ENCODE measurements at places on chromosomes 7 and 10.

- DNase-seq: no peak
Observed at GRCh38 chr10:70476249-70477035, 2.1 kb upstream of the PALD1 start.

DNA sequence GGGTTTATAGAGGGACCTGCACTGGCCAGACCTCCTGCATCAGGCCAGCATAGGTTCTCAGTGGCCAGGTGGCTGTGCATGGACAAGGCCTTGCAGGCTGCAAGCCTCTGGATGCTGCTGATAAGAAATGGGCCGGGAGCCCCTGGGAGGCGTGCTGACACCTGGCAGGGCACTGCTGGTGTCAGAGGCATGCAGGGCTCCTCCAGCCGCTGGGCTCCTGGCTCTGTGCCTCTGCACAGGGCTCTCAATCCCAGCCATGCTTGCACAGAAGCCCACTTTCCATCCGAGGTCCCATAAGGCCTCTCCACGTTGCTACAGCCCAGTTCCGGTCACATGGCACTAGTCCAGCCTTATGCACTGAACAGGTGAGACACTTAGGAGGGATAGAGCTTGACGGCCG is 27.3 kb downstream of the ANTXRL start:
- DNase-seq: no peak

GRCh38 chr10:24307696-24308485 is 99.0 kb downstream of the KIAA1217 start:
- no peak for DNase-seq

- DNase-seq: no peak
Observed at GRCh38 chr7:36040679-36041078, 112.4 kb upstream of the EEPD1 start.

DNA sequence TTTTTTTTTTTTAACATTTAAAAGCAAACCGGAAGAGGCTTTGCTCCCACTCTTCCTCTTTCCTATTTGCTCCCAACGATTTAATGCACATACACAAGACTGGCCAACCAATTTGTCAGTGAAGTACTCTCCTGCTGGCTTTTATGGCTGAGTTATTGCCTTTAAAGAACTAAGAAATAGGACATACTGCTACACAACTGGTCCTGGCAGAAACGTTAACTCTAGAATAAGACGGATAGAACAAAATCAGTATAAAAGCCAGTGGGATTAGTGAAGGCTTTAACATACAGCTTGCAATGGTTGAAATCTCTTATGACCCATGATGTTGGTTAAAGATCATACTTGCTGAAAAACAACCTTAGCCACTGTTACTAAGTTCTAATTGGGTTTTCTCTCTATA is 47.2 kb downstream of the PDE1C start:
- no peak for DNase-seq

- no peak for DNase-seq
Observed at GRCh38 chr7:98970016-98970615, 91.8 kb downstream of the TRRAP start.

DNA sequence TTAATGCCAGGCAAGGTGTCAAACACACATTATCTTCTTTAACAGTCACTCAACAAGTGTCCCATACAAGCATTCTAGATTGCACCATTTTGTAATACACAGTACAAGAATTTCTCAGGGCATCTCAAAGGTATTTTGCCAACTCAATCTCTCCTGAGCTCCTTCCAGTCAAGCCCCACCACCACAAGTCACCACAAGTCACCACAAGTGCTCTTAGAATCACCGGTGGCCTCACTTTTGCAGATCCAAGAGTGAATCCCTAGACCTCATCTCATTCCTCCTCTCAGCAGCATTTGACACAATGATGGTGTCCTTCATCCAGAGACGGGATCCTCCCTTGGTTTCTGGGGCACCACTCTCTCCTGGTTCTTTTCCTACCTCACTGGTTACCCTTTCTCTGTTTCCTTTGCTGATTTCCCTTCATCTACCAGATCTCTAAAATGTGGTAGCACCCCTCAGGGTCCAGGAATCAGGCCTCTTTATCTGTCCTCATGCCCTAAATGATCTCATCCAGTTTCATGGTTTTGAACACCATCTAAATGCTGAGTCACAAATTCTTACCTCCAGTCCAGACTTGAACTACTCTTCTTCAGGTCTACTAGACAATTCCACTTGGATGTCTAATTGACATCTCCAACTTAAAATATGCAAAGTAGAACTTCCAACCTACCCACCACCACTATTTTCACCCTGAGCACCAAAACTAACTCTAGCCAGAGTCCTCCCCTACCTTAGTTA is 26.9 kb downstream of the VPS41 start:
- no peak for DNase-seq

All from fibroblast of gingiva (primary cell).